Osteocyte (in vitro differentiated cells): ENCODE measurements at places on chromosomes 12 and 14. TPM values are rescaled to one million over a fixed set of nuclear protein-coding genes. Genes with fewer than 3 reads are reported as not detected.

DNA sequence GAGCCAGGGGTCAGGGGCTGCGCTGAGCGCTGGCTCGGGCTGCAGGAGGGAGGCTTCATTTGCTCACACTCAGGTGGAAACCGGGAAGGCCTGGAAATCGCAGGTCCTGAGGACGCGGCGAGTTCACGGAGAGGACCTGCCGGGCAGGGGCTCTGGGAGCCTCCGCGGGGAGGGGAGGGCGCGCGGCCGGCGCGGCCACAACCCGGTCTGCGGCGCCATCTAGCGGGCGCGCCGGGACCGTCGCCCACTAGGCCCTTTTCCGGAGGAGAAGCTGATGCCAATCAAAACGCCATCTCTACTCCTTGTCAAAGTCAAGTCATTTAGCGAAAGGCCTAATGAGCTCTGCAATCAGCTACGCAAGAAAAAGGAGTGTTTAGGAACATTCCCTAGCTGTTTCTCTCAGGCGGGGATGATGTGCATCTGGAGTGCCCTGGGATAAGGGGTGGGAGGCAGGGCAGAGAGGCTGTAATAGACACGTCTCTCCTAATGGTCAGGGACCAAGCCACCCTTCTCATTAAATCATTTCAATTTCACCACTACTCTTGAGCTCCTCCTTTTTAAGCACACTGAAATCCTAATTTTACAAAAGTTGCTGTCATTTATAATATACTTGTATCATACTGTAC is 885.8 kb upstream of the TMEM132C start:
- peaks cover 5% of the 10 kb centered on the region for H3K4me1 ChIP-seq
- H3K27me3 ChIP-seq, result peaks cover 4% of the 10 kb centered on the region
- no peaks in the 10 kb centered on the region for H3K36me3 ChIP-seq
- DNase-seq, result peak; percentile 88
- H3K4me3 ChIP-seq, result peak overlapping the region; percentile 63
- no peak overlapping the region for H3K27ac ChIP-seq

GRCh38 chr12:115109863-115110262 is 425.9 kb upstream of the TBX3 start:
- H3K4me1 ChIP-seq, result no peaks in the 10 kb centered on the region
- H3K36me3 ChIP-seq, result no peaks in the 10 kb centered on the region
- no peak for DNase-seq
- H3K27me3 ChIP-seq, result no peaks in the 10 kb centered on the region
- H3K27ac ChIP-seq, result no peak overlapping the region

The APOF gene
- not detected in 2 replicates for total RNA-seq

- no peaks in the 10 kb centered on the region for H3K36me3 ChIP-seq
- peaks cover 20% of the 10 kb centered on the region for H3K4me1 ChIP-seq
- peak overlapping the region; percentile 93 for H3K27ac ChIP-seq
These were observed 154.9 kb upstream of the ATP2B1 start for GRCh38 chr12:89863493-89863938.

DNA sequence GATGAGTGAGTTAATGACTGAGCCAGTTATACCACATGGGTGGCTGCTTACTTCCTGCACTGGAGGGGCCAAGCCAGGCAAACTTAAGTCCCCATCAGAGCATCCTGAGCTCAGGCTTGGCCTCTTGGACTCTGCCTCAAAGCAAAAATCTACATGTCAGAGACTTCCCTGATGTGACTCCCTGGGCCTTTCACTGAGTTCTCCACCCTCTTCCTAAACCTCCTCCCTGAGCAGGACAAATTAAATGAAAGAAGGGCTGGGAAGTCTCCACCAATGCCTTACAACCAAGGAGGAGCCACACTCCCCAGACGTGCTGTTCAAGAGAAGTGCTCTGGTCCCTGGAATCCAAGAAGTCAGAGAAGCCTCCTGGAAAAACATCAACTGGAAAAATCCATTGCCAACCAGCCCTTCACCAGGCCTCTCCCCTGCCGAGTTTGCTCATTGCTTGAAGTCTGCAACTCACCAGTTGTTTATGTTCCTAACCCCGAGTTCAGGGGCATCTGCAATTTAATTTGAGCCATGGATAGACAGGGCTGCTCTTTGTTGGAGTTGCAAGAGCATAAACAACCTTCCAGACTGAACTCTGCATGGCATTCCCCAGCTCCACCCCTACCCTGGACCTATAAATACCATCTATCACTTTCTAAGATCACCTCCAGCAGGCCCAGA is 160.5 kb downstream of the ANO2 start:
- H3K27me3 ChIP-seq, result no peaks in the 10 kb centered on the region
- H3K4me3 ChIP-seq, result no peak overlapping the region
- no peaks in the 10 kb centered on the region for H3K4me1 ChIP-seq
- peak; percentile 42 for DNase-seq

DNA sequence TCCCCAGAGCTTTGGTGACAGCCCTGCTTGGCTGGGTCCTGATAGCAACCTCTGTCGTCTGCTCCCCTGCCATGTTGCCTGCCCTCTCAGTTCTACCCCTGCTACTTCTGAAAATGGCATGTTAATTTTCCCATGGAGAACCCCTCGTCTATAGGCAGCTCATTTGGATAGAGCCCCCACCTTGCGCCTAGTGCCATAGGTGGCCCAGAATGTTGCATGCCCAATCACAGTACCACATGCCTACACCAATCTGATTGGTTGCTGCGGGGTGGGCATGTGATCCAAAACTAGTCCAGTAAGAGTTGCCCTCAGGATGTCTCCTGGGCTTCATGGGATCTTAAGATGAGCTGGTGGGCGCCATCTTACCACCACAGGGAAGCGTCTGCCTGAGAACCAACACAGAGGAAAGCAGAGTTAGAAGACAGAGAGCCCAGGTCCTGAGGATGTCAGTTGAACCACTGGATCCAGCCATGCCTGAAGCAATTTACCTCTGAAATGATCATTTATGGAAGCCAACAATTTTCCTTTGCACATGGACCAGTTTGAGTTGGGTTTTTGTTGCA is 85.7 kb downstream of the PAPOLA start:
- H3K27ac ChIP-seq, result no peak overlapping the region
- H3K4me1 ChIP-seq, result no peaks in the 10 kb centered on the region
- H3K27me3 ChIP-seq, result peaks cover 13% of the 10 kb centered on the region
- H3K4me3 ChIP-seq, result no peak overlapping the region
- H3K36me3 ChIP-seq, result no peaks in the 10 kb centered on the region

The KCNJ8 gene
- 0.24 and 0.59 TPM in 2 replicates for total RNA-seq

GRCh38 chr12:47992776-47993175 is 11.5 kb downstream of the COL2A1 start:
- no peak overlapping the region for H3K4me3 ChIP-seq
- no peaks in the 10 kb centered on the region for H3K36me3 ChIP-seq
- H3K4me1 ChIP-seq, result peaks cover 10% of the 10 kb centered on the region

GRCh38 chr12:111585690-111586089 is 13.4 kb downstream of the ATXN2 start:
- H3K4me1 ChIP-seq, result peaks cover 8% of the 10 kb centered on the region
- H3K4me3 ChIP-seq, result no peak overlapping the region
- H3K27ac ChIP-seq, result peak overlapping the region; percentile 52

The AQP2 gene
- total RNA-seq, result not detected in 2 replicates

- H3K4me1 ChIP-seq, result peaks cover 19% of the 10 kb centered on the region
- no peak for DNase-seq
- H3K27ac ChIP-seq, result peak overlapping the region; percentile 95
- H3K4me3 ChIP-seq, result peak overlapping the region; percentile 97
- no peaks in the 10 kb centered on the region for H3K27me3 ChIP-seq
- H3K36me3 ChIP-seq, result peaks cover 9% of the 10 kb centered on the region
These were observed 908 bp downstream of the ENTPD5 start for GRCh38 chr14:74018174-74018585.

- H3K27me3 ChIP-seq, result peaks cover 38% of the 10 kb centered on the region
- no peak overlapping the region for H3K27ac ChIP-seq
- no peaks in the 10 kb centered on the region for H3K36me3 ChIP-seq
- no peak for DNase-seq
These were observed 4.5 kb upstream of the ABHD4 start for GRCh38 chr14:22593601-22594000.

- no peaks in the 10 kb centered on the region for H3K27me3 ChIP-seq
- peaks cover 49% of the 10 kb centered on the region for H3K36me3 ChIP-seq
- no peak for DNase-seq
These were observed 12.2 kb downstream of the JDP2 start for GRCh38 chr14:75439989-75440388.

DNA sequence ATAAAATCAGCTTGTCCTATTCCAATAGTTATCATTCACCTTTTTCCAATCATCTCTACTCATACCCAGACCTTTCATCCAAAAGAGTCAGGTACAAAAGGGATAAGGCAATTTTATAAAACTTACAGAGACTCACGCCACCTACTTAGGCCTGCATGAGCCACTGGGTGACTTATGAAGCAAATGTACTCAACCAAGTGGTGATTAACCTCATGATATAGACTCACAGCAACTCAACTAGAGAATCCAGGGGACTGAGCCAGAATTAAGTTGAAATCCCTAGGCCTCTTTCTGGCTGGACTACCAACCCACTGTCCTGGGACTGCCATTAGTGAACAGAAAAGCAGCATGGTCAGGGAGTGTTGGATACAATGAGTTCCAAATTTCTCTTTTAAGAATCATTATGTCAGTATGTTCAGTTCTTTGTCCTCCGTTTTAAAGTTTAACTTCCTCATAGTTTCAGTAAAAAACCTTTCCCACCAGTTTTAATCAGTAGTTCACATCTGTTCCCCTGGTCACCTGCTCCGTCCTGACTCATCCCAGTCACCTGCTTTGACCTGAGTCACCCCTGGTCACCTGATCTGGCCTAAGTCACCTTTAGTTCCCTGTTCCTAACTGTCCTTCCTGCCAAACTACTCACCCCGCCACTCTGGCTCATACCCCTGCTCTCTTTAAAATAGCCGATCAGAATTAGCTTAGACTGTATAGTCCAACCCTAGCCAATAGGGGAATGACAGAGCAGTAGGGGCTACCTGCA is 36.8 kb downstream of the SPTSSA start:
- no peaks in the 10 kb centered on the region for H3K4me1 ChIP-seq
- no peak overlapping the region for H3K27ac ChIP-seq
- no peak for DNase-seq
- no peaks in the 10 kb centered on the region for H3K27me3 ChIP-seq
- no peak overlapping the region for H3K4me3 ChIP-seq

The PTPRQ gene
- total RNA-seq, result 0.13 and 0.35 TPM in 2 replicates

GRCh38 chr12:1984759-1985158 is 19.5 kb downstream of the DCP1B start:
- no peak overlapping the region for H3K27ac ChIP-seq
- peaks cover 65% of the 10 kb centered on the region for H3K36me3 ChIP-seq
- DNase-seq, result no peak
- H3K27me3 ChIP-seq, result no peaks in the 10 kb centered on the region

DNA sequence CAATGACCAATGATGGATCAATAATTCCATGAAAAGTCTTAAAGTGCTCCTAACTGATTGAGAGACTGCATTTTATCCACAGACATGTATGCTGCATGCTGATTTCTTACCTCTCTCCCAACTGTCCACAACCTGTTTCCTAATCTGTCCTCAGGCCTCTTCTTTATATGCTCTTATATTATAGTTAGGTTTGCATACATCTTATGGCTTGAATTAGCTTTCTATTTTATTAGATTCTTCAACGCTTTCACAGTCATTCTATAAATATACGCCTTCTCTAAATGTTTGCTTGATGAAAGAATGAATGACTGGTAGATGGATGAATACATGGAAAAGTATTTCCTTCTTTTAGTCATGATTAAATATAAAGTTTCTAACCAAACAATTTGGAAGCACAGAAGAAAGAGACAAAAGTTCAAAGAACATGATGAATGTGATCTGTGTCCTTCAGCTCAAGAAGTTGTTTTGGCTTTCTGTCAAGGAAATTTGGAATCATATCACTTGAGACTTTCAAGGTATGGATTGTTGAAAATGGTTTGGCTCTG is 91.8 kb upstream of the NPAS3 start:
- no peak overlapping the region for H3K4me3 ChIP-seq
- no peak for DNase-seq
- no peak overlapping the region for H3K27ac ChIP-seq
- peaks cover 2% of the 10 kb centered on the region for H3K36me3 ChIP-seq
- H3K27me3 ChIP-seq, result peaks cover 9% of the 10 kb centered on the region
- H3K4me1 ChIP-seq, result peaks cover 5% of the 10 kb centered on the region

The KRT82 gene
- total RNA-seq, result not detected in 2 replicates

DNA sequence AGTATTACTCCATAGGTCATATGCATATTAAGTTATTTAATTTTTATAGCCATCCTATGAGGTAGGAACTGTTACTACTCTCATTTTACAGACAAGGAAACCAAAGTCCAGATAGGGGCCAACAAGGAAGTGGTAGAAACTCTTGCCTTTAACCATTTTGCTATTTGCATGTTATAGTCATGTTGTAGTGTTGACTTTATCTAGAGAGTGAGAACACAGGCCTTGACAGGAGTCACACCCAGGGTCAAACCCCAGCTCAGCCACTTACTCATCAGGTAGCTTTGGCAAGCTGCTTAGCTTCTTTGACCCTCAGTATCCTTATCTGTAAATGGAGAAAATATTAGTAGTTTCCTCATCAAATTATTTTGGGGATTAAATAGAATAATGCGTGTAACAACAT is 156.2 kb downstream of the CAND1 start:
- peaks cover 32% of the 10 kb centered on the region for H3K4me1 ChIP-seq
- no peak overlapping the region for H3K27ac ChIP-seq
- H3K36me3 ChIP-seq, result no peaks in the 10 kb centered on the region
- DNase-seq, result no peak
- peaks cover 12% of the 10 kb centered on the region for H3K27me3 ChIP-seq

GRCh38 chr12:57112492-57113294 is 1.5 kb upstream of the STAT6 start:
- no peaks in the 10 kb centered on the region for H3K27me3 ChIP-seq
- H3K27ac ChIP-seq, result peak overlapping the region; percentile 99
- peak overlapping the region; percentile 91 for H3K4me3 ChIP-seq
- H3K4me1 ChIP-seq, result peaks cover 39% of the 10 kb centered on the region
- DNase-seq, result no peak

DNA sequence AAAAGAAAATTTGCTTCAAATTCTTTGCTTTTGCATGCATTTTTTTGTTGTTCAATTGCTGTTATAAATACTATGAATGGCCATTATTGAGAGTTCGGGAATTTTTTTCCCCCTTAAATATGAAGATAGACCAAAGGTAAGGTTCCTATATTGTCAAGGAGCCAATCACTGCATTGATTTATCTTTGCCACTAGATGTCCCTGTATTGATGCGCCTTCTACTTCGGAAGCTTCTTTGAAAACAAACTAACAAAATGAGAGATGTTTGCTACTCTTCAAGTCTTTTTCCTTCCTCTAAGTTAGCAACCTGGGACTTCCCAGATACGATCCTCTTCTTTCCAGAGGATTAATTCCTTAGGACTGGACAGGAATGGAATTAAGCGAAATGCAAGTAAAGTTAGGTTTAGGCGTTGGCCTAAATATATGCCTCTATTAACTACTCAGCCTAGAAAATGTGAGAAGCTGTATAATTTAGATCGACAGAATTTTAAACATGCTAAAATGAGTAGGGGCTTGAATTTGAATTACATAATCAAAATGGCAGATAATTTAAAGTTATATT is 318.1 kb downstream of the AEBP2 start:
- no peak for DNase-seq
- no peaks in the 10 kb centered on the region for H3K27me3 ChIP-seq
- H3K36me3 ChIP-seq, result peaks cover 3% of the 10 kb centered on the region
- peaks cover 54% of the 10 kb centered on the region for H3K4me1 ChIP-seq
- H3K27ac ChIP-seq, result peak overlapping the region; percentile 72
- no peak overlapping the region for H3K4me3 ChIP-seq

- no peaks in the 10 kb centered on the region for H3K4me1 ChIP-seq
- H3K4me3 ChIP-seq, result no peak overlapping the region
- no peaks in the 10 kb centered on the region for H3K36me3 ChIP-seq
- H3K27me3 ChIP-seq, result peaks cover 46% of the 10 kb centered on the region
These were observed 6.0 kb upstream of the SLC6A12 start for GRCh38 chr12:219891-220352.

The NPAS3 gene
- 2.4 and 3.3 TPM in 2 replicates for total RNA-seq
